ENCODE measurements at places on chromosomes 4 and X.
A peak's percentile ranks its signal among the peaks of the same experiment; 100 is the strongest.

- no peak for DNase-seq
Observed at GRCh38 chr4:71369536-71369935, 30.7 kb downstream of the SLC4A4 start.

DNA sequence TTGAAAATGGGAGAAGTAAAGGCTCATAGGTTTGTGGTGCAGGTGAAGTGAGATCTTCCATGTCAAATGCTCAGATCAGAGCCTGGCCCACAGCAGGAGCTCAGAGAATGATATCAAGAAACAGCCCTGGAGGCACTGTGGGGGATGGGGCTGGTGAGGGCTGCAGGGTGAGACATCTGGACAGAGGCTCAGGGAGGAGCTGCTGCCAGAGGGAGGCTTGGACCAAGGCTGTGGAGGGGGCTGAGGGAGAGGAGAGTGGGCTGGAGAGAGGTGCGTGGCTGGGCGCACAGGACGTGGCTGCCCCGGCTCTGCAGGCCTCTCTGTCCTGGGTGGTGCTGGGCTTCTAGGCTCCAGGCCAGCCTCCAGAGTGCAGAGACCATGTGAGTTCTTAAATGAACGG, 5.6 kb downstream of the SORCS2 start:
- DNase-seq = no peak

DNA sequence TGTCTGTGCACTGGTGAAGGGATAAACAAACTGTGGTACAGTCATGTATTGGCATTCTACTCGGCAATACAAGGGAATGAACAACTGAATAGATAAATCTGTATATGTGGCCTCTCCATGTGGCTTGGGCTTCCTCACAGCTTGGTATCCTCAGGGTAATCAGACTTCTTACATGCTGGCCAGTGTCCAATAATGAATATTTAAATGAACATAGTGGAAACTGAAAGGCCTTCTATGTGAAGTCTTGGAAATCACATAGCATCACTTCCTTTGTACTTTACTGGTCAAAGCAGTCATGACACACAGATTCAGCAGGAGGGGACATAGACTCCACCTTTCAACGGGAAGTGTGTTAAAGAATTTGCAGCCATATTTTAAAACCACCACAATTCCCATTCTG, 33.4 kb upstream of the GPR101 start:
- no peak for DNase-seq

DNA sequence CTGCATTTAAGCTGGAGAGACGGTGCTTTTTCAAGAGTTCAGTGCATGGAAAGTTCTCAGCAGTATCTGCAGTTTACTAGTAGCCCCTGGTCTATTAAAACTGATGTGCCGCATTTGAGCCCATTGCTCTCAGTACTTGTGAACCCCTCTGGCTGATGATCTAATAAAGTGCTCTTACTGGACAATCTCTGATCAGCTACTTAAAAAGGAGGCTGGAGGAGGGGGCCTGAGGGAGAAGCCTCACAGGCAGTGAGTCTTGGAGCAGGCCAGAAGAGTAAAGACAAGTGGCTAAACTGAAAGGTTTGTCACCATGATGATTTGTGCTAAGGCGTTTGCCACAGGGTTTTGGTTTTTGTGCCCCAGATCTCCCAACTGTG, 138.5 kb downstream of the ARX start:
- no peak for DNase-seq

DNA sequence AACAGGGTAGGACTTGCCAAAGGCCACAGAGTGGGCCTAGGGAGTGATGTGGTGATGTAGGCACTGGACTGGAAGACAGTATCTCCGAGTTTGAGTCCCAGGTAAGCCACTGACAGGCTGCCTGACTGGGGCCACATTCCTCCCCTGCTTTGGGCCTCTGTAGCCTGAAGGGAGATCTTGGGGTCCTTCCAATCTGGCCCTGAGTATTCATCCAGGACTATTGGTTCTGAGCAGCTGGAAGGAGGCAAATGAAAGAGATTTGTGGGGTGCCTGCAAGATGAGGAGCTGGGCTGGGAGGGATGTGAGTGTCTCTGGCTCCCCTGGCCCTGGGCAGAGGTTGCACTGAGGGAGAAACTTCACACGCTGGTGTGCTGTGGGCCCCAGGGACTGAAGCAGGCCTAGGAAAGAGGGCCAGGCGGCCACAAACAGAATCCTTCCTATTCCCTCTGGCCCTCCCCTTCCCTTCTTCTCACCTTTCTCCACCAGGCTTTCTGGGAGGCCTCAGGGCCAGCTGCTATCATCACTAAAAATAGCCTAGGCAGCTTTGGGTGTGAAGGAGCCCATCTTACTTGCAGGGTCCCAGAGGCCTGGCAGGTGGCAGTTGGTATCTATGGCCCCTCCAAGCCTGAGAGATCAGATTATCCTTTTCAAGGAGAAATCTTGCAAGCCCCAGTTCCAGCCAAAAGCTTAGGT, 70.1 kb downstream of the PJA1 start:
- DNase-seq = no peak

DNA sequence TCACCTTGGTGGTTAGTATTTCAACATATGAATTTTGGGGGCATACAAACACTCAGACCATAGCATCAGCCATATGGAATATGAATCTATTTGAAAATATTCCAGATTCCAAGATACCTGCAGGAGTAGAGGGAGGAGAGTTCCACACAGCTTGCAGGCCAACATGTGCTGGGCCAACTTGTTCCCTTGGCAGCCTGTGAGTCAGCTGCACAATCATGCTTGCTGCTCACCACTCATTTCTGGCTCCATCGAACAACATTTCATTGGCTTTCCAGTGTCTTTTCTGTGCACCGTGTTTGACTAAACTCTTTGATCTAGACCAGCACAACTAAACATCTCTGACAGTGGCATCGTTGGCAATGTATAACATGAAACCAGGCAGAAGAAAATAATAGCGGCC, 282.5 kb upstream of the RASGEF1B start:
- DNase-seq = no peak

DNA sequence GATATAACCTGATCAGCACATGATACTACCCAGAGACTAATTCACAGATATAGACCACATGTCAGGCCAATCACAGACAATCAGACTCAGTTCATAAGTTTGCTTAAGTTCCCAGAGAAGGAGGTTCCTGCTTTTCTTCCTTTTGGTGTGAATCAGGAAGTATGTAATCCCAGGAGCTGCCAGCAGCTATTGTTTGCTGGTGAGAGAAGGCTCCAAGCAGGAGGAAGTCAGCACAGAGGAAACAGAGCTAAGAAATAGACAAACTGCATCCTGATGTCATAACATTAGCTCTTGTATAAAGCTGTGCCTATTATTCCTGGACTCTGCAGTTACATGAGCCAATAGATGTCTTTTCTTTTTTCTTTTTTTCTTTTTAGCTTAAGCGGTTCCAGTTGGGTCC, 50.9 kb downstream of the UCHL1 start:
- DNase-seq = no peak

- DNase-seq = no peak
Observed at GRCh38 chr4:182770259-182770995, 146.8 kb downstream of the DCTD start.

GRCh38 chrX:35499071-35499862, 298.9 kb upstream of the MAGEB16 start:
- DNase-seq = no peak

GRCh38 chr4:67521506-67521905, 23.8 kb downstream of the CENPC start:
- DNase-seq = no peak

DNA sequence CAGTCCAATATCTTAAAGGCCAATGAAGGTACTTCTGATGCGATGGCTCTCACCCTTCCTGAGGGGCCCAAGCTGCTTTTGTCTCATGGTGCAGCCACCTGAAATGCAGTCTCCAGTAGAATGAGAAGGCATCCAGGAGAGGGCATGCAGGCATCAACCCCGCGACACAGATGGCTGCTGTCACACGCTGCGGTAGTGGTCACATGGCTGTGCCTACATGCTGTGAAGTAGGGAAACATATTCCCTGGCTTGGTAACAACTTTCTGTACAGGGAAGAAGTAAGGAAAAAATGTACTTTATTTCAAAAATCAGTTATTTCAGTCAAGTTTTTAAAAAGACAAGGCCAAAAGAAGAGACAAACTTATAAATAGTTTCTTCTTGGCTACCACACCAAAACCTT, 139.9 kb downstream of the TRIML1 start:
- DNase-seq = no peak

DNA sequence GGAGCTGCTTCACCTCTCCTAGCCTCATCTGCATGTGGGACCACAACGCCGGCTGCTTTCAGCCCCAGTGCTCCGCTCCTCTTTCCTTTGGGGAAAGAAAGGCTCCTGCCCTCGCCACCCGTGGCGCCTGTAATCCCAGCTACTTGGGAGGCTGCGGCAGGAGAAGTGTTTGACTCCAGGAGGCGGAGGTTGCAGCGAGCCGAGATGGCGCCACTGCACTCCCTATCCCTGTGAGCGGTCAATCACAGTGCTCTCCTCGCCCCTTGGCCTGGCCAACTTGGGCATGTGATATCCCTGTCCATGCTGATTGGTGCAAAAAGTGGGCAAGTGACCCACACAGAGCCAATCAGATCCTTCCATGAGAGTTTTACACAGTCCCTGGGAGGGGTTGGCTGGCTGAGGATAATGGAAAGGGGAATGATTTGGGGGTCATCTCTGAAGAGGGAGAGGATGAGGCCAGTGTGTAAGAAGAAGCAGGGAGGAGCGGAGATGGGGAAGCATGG, 56.2 kb downstream of the WFS1 start:
- DNase-seq = no peak

GRCh38 chr4:99722006-99722405, 64.4 kb upstream of the C4orf54 start:
- DNase-seq = no peak

GRCh38 chr4:76470064-76470463, 35.0 kb downstream of the SHROOM3 start:
- no peak for DNase-seq

DNA sequence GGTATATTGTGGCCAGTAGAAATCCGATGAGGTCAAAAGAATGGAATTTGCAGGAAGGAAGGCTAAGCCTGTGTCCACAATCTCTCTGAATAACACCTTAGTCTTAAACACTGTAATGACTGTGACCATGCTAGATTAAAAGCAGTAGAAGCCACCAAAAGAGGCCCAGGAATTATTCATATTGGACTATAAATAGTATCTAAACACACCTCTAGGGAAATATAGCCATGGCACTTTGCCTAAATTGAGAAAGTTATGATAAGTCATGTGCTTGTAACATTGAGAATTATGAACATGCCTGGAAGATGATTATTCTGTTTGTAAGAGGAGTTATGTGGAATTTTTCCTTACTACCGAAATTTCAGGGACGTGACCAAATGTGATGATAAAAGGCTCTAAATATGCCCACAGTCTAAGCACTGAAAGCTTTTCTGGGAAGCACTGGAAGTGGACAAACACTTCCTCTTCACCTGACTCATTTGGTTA, 298.5 kb downstream of the KCTD8 start:
- DNase-seq = no peak

- DNase-seq = no peak
Observed at GRCh38 chr4:95421869-95422268, 126.9 kb downstream of the UNC5C start.

DNA sequence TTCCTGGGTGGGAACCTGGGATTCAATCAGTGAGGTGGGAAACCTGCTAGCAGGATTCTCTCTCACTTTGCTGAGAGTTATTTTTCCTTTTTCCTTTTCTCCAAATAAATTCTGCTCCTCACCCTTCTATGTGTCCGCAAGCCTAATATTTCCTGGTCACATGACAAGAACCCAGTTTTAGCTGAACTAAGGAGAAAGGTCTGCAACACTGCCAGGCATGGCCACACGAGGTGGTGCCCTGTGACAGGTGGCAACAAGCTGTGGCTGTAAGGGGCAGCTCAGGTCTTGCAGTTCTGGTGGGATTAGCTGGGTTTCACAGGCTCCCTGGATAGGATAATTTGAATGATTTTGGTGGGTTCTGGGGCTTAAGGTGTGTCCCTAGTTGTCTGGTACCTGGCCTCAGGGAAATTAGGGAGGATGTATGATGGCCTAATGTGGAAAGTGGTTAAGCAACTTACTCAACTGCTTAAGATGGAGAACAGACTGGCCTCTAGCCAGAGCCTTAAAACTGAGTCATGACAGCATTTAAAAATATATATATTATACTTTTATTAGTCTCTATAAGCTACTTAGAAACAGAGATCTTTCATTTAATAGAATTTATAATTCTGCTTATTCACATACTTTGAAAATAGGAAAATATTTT, 215.0 kb downstream of the IL15 start:
- DNase-seq = no peak

- DNase-seq = no peak
Observed at GRCh38 chr4:183181081-183181480, 82.0 kb downstream of the WWC2 start.

- no peak for DNase-seq
Observed at GRCh38 chr4:57905965-57906364, 795.8 kb upstream of the IGFBP7 start.

- DNase-seq = no peak
Observed at GRCh38 chrX:102129473-102129872, 4.0 kb downstream of the TCEAL2 start.

- no peak for DNase-seq
Observed at GRCh38 chr4:83413676-83414075, 41.9 kb downstream of the HELQ start.

- DNase-seq = peak; percentile 32
Observed at GRCh38 chr4:163558539-163559044, 64.1 kb downstream of the TMA16 start.

DNA sequence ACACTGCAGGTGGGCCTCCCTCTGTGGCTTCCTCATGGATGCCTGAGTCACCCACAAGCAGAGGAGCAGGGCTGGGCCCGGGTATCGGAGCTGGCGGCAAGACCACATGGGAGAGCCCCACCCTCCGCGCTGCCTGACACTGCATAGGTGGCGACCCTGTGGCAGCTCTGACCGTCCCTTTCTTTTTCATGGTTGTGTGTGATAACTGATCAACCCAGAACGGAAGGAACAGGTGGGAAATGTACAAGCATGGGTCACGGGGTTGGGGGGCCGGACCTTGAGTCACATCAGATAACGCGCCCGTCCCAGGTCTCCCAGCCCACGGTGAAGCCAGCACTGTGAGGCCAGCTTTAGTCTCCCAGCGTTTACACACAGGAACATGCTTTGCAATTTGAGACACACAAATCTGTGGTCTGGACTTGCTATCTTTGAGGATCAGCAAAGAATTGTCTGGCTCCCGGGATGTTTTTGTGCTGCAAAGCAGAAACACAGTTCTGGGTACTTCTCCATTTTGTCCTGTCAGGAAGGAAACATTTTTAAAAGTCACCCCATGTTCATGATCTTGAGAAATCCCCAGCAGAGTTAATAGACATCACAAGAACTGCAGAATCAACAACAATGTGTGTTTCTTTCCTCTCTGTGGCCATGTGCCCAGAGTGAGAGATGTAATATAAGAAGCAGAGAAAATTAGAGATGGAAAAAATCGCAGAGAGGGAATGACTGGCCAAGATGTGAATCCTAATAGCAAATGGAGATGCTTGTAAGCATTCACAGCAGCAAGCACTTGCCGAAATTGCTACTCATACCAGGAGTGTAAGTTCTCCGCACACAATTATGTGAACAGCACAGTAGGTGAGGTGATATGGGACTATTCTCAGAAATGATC, 70.1 kb upstream of the CBR4 start:
- no peak for DNase-seq

- DNase-seq = no peak
Observed at GRCh38 chr4:139975830-139976272, 178.1 kb downstream of the MAML3 start.
